Activated T-helper 2 cell treated with anti-CD3 and anti-CD28 coated beads, Interferon-gamma antibody, Interleukin-2, Interleukin-4, amounts not matched to agents 10 μg/mL and 5 μg/mL and 100 μg/mL, durations not matched to agents 14 hours and 24 hours and 36 hours (primary cell): ENCODE measurements at places on chromosomes 1 and 21.

DNA sequence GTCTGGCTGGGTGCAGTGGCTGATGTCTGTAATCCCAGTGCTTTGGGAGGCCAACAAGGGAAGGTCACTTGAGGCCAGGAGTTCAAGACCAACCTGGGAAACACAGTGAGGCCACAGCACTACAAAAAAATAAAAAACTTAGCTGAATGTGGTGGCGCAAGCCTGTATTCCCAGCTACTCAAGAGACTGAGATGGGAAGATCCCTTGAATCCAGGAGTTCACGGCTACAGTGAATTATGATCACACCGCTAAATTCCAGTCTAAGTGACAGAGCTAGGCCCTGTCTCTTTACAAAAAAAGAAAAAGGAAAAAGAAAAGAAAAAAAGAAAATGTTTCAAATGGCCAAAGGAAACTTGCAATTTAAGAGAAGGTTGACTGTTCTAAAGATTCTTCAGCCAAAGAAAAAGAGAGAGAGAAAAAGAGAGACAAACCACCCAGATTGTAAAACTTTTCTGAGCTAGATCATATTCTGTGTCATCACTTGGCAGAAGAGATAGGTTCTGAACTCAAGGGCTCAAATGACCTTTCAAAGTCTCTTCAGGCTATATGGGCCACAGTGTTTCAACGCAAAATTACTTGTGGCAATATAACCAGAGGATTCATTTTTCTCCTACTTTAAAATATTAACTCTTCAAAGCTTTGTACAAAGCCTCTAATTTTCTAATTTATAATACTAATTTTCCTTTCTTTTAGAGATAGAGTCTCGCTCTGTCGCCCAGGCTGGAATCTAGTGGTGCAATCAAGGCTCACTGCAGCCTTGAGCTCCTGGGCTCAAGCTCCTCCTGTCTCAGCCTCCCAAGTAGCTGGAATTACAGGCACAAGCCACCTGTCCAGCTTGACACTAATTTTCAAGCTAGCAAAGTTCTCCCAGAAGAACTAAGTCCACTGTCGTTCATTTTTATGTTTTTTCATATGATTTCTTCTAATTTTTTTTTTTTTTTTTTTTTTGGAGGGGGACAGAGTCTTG is 20.5 kb downstream of the ARID4B start:
- no peaks in the 10 kb centered on the region for H3K27me3 ChIP-seq
- peaks cover 24% of the 10 kb centered on the region for H3K36me3 ChIP-seq
- H3K27ac ChIP-seq, result peak overlapping the region; percentile 57
- DNase-seq, result no peak

GRCh38 chr21:36199021-36199420 is 42.4 kb downstream of the DOP1B start:
- H3K4me1 ChIP-seq, result peaks cover 13% of the 10 kb centered on the region
- no peak for DNase-seq
- H3K27me3 ChIP-seq, result no peaks in the 10 kb centered on the region
- no peak overlapping the region for H3K27ac ChIP-seq
- peaks cover 20% of the 10 kb centered on the region for H3K36me3 ChIP-seq
- H3K4me3 ChIP-seq, result no peak overlapping the region

DNA sequence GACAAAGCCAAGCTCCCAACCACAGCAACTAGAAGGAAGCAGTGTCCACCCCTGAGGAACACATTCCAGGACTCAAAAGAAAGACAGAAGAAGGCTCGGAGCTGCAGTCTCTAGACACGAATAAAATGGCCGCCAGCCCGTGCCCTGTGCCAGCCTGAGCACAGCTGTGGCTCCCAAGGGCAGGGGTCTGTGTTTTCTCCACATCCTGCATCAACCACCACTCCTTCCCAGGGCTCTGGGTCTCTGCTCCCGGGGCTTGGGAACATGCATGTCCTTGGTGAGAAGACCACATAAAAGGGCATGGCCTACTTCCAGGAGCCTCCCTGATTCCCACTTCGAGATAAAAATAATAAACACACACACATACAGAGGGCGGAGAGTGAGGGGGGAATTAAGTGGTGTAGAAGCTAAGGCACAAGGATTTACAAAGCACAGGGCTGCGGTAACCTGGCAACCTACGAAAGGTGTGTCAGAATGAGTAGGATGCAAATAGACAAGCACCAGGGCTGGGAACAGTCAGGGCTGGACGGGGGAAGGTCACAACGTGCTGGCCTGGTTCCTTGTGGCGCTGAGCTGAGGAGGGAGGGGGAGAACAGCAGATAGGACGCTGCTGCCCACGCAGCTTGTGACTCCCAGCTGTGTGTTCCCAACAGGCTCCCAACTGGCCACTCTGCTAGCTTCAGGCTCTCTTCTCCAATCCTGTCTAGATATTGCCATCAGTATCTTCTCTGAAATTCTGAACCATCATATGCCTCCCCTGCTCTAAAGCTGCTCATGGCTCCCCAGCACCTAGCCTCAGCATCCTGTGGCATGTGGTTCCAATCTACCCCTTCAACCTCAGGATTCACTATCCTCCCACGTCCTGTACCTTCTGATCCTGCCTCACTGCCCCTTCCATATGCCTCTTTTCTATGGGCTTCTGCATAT is 72.5 kb downstream of the CD34 start:
- DNase-seq, result no peak
- peaks cover 42% of the 10 kb centered on the region for H3K36me3 ChIP-seq
- peak overlapping the region; percentile 51 for H3K27ac ChIP-seq
- no peak overlapping the region for H3K4me3 ChIP-seq

DNA sequence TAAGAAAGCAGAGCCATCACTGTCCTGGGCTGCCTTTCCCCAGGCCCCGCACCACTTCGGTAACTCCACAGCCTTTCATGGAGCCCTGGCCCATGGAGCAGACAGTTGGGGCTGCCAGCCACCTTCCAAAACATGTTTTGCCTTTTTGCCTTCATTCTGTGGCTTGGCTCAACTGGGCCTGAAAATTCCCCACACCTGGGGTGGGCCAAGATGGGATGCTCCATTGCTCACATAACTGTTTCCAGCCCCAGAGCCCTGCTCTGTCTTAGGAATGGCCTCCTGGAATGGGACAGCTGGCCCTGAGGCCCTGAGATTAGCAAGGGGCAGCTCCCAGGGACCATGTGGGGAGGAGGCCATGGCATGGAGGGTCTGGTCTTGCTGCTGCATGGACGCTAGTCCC is 10.9 kb upstream of the PRELP start:
- DNase-seq, result no peak
- H3K36me3 ChIP-seq, result no peaks in the 10 kb centered on the region
- H3K4me3 ChIP-seq, result no peak overlapping the region
- H3K27me3 ChIP-seq, result peaks cover 22% of the 10 kb centered on the region

GRCh38 chr1:177287270-177287669 is 116.5 kb downstream of the BRINP2 start:
- no peaks in the 10 kb centered on the region for H3K36me3 ChIP-seq
- no peaks in the 10 kb centered on the region for H3K4me1 ChIP-seq
- H3K4me3 ChIP-seq, result no peak overlapping the region
- H3K27ac ChIP-seq, result no peak overlapping the region

DNA sequence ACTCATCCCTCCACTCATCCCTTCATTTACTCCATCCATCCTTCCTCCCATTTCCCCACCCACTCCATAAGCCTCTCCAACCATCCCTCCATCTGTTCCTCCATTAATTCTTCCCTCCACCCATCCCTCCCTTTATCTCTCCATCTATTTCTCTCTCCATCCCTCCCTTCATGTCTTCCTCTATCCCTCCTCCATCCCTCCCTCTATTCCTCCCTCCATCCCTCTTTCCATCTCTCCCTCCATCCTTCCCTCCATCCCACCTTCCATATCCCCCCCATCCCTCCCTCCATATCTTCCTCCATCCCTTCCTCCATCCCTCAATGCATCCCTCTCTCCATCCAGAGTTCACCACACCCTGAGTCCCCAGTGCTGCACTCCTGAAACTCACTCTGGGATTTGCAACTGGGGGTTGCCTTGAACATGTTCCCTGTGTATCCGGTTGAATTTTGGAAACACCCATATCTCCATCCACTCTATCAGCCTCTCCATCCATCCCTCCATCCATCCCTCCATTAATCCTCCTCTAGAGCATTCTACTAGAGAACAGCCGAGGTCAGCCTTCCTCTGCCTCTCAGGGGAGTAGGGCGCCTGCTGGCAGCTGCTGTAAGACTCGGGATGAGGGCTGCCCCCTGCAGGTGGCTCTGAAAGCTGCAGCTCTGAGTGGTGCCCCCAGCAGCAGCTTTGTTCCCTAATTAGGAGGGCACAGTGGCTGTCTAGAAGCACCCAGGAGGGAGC is 39.4 kb downstream of the ABCG1 start:
- peak; percentile 70 for DNase-seq
- H3K4me3 ChIP-seq, result no peak overlapping the region
- no peaks in the 10 kb centered on the region for H3K36me3 ChIP-seq
- H3K27me3 ChIP-seq, result no peaks in the 10 kb centered on the region
- H3K4me1 ChIP-seq, result peaks cover 10% of the 10 kb centered on the region

DNA sequence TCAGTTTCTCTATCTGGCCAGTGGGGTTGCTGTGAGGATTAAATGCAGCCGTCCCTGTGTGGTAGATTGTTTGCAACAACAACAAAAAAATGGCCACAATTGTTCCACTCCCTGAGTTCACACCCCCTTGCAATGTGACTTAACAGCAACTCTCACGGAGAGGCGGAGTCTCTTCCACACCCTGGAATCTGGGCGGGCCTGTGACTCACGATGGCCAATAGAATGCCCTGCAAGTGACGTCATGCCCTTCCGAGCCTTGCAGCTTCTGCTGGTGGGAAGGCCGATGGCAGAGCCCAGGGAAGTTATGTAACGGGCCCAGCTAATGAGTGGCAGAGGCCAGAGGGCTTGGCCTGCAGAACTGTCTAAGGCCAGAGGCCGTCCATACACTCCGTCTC is 87.9 kb downstream of the RIPK4 start:
- H3K27ac ChIP-seq, result no peak overlapping the region
- peaks cover 1% of the 10 kb centered on the region for H3K27me3 ChIP-seq
- DNase-seq, result no peak
- no peak overlapping the region for H3K4me3 ChIP-seq

GRCh38 chr1:87338566-87338965 is 9.9 kb downstream of the LMO4 start:
- H3K4me3 ChIP-seq, result no peak overlapping the region
- peaks cover 17% of the 10 kb centered on the region for H3K27me3 ChIP-seq
- peaks cover 60% of the 10 kb centered on the region for H3K36me3 ChIP-seq
- H3K4me1 ChIP-seq, result peaks cover 26% of the 10 kb centered on the region

DNA sequence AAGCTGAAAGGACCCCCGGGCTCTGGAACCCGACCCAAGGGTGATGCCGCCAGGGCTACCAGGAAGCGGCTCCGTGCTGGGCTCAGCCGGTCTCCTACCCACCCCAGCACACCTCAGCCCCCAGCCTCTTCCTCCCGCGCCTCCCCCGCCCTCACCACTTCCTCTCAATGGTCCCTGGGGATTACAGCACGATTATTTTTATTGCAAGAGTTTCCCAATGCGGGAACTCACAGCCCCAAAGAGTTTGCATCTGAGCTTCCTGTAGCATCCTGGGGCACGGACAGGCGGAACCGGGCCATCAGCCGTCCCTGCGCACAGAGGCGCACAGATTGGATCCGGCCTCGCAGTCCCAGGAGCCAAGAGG is 8.7 kb upstream of the SLX9 start:
- H3K27ac ChIP-seq, result peak overlapping the region; percentile 69
- H3K27me3 ChIP-seq, result no peaks in the 10 kb centered on the region

DNA sequence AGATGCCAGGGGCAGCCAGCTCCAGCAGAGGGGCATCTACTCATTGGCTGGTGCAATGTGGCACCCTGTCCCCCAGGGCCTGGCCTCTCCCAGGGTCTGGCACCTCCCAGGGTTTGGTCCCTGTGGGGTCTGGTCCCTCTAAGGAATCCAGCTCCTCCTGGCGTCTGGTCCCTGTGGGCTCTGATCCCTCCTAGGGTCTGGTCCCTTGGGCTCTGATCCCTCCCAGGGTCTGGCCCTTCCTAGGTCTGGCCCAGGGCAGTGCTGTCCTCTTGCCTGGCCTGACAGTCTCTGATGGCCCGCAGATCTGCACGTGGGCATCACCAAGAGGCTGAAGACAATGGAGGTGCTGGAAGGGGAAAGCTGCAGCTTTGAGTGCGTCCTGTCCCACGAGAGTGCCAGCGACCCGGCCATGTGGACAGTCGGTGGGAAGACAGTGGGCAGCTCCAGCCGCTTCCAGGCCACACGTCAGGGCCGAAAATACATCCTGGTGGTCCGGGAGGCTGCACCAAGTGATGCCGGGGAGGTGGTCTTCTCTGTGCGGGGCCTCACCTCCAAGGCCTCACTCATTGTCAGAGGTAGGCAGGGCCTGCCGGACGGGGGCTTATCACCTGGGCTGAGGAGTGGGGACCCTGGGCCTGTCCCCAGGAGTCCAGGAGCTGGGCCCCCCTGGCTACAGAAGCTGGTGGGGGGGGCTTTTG is 73.9 kb downstream of the OBSCN start:
- DNase-seq, result no peak
- H3K27ac ChIP-seq, result no peak overlapping the region
- H3K4me1 ChIP-seq, result no peaks in the 10 kb centered on the region

DNA sequence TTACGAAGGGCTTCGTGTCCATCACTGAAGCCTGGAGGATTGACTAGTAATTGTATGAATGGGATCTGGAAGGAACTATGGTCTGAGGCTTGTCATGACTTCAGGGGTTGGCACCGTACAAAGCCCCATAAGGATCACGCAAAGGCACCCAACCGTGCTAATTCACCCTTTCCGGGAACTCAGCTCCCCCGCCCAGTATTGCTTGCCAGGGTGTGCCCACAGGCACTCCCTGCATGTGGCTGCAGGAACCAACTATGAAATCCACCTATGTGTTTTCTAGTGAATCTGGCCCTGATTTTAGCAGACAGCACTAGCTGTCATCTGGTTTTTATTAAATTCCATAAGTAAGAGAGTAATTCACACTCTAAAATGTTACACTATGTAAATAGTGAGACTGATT is 139.2 kb downstream of the TM2D1 start:
- H3K4me1 ChIP-seq, result no peaks in the 10 kb centered on the region
- H3K27me3 ChIP-seq, result peaks cover 15% of the 10 kb centered on the region
- no peaks in the 10 kb centered on the region for H3K36me3 ChIP-seq
- H3K4me3 ChIP-seq, result no peak overlapping the region
- no peak overlapping the region for H3K27ac ChIP-seq

GRCh38 chr1:118325550-118326225 is 140.7 kb upstream of the SPAG17 start:
- H3K4me3 ChIP-seq, result no peak overlapping the region
- no peaks in the 10 kb centered on the region for H3K4me1 ChIP-seq
- no peaks in the 10 kb centered on the region for H3K36me3 ChIP-seq
- H3K27ac ChIP-seq, result no peak overlapping the region
- no peaks in the 10 kb centered on the region for H3K27me3 ChIP-seq
- no peak for DNase-seq

DNA sequence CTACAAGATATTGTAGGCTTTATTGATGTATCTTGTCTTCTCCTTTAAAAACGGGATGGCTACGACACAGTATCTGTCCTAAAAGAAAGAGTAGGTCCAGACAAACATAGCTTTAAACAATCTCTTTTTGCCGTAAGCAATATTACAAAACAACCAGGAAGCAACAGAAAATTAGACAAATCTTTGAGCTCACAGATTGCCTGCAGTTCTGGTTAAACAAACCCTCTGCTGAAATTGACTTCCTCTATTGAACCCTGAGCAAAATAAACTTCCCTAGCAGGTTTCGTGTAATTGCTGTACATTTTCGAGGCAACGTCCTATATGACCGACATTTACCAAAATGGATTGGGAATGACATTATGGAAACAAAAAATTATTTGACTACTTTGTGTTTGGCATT is 50.6 kb downstream of the CHML start:
- DNase-seq, result no peak
- no peaks in the 10 kb centered on the region for H3K27me3 ChIP-seq
- H3K4me1 ChIP-seq, result peaks cover 20% of the 10 kb centered on the region
- H3K4me3 ChIP-seq, result no peak overlapping the region
- no peak overlapping the region for H3K27ac ChIP-seq

GRCh38 chr1:112006416-112007025 is 17.1 kb upstream of the KCND3 start:
- no peak overlapping the region for H3K4me3 ChIP-seq
- H3K27me3 ChIP-seq, result peaks cover 9% of the 10 kb centered on the region
- no peak for DNase-seq
- H3K36me3 ChIP-seq, result no peaks in the 10 kb centered on the region
- H3K27ac ChIP-seq, result no peak overlapping the region
